Dermis microvascular lymphatic vessel endothelial cell (primary cell): ENCODE measurements at places on chromosomes 7 and 10. TPM values are rescaled to one million over a fixed set of nuclear protein-coding genes. Genes with fewer than 3 reads are reported as not detected.

DNA sequence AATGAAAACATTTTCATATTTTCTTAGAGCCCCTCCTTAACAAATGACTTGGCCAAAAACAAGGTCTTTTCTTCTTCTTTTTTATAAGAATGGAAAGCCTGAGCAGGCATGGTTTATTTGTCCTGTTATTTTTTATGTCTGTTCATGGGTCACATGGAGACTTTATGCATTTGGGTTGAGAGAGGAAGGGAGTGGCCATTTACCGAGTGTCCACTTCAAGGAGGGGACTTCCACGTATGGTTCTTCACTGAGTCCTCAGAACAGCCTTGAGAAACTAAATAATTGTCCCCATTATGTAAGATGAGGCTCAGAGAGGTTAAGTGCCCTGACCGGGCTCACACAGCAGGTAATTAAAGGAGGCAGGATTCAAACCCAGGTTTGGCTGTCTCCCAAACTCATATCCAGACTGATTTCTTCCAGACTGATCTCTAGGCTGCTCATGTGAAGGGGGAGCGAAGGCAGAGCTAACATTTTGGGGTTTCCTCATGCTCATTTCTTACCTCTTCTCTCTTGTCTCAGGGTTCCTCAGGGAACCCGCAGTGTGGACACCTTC is 82.2 kb downstream of the CDH23 start:
- no peak for DNase-seq

The PHKG1 gene
- total RNA-seq = 0.13 and 0.38 TPM in 2 replicates

- DNase-seq = no peak
Measured at GRCh38 chr10:72417971-72418370, 63.3 kb upstream of the DNAJB12 start.

GRCh38 chr7:40474790-40475680 is 340.2 kb downstream of the SUGCT start:
- no peak for DNase-seq

The STEAP1 gene
- total RNA-seq = 1.4 and 9.4 TPM in 2 replicates

DNA sequence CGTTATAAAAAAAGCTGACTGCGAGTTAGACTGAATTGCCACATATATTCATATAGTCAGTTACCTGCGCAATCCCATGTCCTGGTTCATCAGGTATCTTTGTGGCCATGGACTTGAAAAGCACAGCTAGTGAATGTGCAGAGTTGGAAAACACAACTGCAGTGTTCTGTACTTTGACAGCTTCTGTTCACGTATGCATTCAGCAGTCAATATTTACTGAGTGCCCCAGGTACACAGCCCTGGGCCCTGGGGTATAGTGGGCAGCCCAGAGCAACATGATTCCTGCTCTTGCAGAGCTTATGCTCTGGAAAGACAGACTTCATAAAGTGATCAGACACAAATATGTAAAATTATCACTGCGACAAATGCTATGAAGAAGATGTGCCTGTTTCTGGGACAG is 313.9 kb downstream of the PHTF2 start:
- DNase-seq = no peak
